ENCODE measurements at places on chromosomes 16 and 17. TPM values are rescaled to one million over a fixed set of nuclear protein-coding genes. Genes with fewer than 3 reads are reported as not detected.

GRCh38 chr17:74181341-74181740 is 22.1 kb upstream of the RPL38 start:
- peaks cover 3% of the 10 kb centered on the region for H3K27me3 ChIP-seq
- H3K27ac ChIP-seq: no peak overlapping the region
- no peaks in the 10 kb centered on the region for H3K4me1 ChIP-seq
- H3K36me3 ChIP-seq: no peaks in the 10 kb centered on the region

DNA sequence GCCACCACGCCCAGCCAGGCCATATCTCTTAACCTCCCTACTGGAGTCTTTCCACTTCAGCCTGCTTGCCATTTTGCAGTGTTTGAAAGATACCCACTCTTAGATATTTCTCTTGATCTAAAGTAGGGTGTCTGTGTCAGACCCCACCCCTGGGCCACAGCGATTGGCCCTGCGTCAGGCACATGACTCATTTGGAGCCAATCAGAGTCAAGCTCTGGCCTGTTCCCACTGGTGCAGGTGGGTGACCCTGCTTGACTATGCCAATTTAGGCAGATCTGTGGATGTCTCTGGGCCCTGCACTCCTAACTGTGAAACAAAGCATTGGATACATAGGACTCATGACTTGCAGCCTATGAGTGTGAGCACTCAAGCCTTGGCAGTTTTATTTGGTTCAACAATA is 27.6 kb downstream of the FOXL1 start:
- H3K4me1 ChIP-seq: no peaks in the 10 kb centered on the region
- H3K27me3 ChIP-seq: no peaks in the 10 kb centered on the region

DNA sequence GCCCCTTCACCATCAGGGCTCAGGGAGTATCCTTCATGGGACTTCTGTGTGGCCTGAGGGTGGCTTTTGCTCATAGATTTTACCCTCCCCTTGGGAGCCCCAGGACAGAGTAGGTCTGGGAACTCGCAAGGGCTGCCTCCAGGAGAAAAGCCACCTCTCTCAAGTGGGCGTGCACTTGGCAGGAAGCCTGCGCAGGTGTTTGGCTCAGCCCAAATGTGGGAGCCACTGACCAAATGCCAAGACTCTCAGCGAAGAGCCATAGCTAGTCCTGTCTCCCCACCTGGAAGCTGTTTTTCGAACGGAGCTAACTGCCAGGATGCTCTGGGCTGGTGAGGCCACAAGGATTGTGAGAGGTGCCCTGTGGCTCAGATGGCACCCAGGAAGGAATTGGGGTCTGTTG is 2.0 kb upstream of the HSD17B2 start:
- H3K36me3 ChIP-seq: no peaks in the 10 kb centered on the region
- no peak overlapping the region for H3K27ac ChIP-seq

DNA sequence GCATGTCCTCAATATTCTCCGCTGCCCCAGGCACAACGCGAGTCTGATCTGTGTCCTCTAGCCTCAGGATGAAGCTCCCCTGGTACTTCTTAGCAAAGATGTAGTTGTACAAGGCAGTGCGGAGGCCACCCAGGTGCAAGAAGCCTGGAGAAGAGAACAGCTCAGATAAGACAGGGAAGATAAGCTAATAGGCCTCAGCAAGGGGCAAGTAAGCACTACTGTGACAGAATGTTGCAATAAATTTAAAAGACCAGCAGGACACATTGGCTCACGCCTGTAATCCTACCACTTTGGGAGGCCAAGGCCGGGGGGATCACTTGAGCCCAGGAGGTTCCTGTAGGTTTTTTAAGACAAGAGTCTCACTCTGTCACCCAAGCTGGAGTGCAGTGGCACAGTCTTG is 5.0 kb downstream of the EARS2 start:
- H3K4me1 ChIP-seq: peaks cover 17% of the 10 kb centered on the region
- peaks cover 33% of the 10 kb centered on the region for H3K36me3 ChIP-seq
- H3K27ac ChIP-seq: no peak overlapping the region
- H3K27me3 ChIP-seq: no peaks in the 10 kb centered on the region

- no peak overlapping the region for H3K27ac ChIP-seq
- peaks cover 9% of the 10 kb centered on the region for H3K27me3 ChIP-seq
- H3K4me3 ChIP-seq: no peak overlapping the region
- no peak for DNase-seq
Observed at GRCh38 chr17:6711081-6711674, 2.0 kb downstream of the SLC13A5 start.

GRCh38 chr17:31580706-31581490 is 189.4 kb downstream of the RAB11FIP4 start:
- DNase-seq: no peak
- H3K27me3 ChIP-seq: no peaks in the 10 kb centered on the region
- no peak overlapping the region for H3K4me3 ChIP-seq
- no peak overlapping the region for H3K27ac ChIP-seq

DNA sequence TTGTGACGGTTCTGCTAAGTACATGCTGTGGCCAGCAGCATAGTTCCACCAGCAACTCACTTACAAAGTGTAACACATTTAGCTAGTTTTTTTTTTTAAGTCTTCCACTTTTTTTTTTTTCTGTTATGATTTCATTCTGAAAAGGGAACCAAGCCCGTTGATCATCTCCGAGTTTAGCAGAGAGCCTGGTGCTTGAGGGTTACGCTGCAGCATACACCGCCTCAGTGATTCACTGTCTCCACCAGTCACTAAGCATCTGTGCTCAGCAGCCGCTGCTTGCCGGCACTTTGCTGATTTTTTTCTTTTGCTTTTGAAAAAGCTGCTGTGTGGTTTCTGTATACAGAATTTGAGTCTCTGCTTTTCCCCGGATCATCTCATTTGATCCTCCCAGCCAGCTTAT is 194.5 kb upstream of the CDH13 start:
- no peak overlapping the region for H3K4me3 ChIP-seq
- no peaks in the 10 kb centered on the region for H3K36me3 ChIP-seq
- no peak for DNase-seq
- no peaks in the 10 kb centered on the region for H3K4me1 ChIP-seq
- no peaks in the 10 kb centered on the region for H3K27me3 ChIP-seq

- no peak overlapping the region for H3K27ac ChIP-seq
- no peaks in the 10 kb centered on the region for H3K36me3 ChIP-seq
- DNase-seq: no peak
- H3K4me1 ChIP-seq: peaks cover 36% of the 10 kb centered on the region
- H3K4me3 ChIP-seq: no peak overlapping the region
Observed at GRCh38 chr17:77839698-77840512, 118.6 kb upstream of the TNRC6C start.

ITGAL gene
- total RNA-seq: 648 TPM

CTRB1 gene
- not detected for total RNA-seq

PRR35 gene
- not detected for total RNA-seq

KRTAP3-2 gene
- not detected for total RNA-seq

Data from CD4-positive, alpha-beta memory T cell (primary cell).